ENCODE measurements at places on chromosomes 3 and 15. TPM values are rescaled to one million over a fixed set of nuclear protein-coding genes. Genes with fewer than 3 reads are reported as not detected.

DNA sequence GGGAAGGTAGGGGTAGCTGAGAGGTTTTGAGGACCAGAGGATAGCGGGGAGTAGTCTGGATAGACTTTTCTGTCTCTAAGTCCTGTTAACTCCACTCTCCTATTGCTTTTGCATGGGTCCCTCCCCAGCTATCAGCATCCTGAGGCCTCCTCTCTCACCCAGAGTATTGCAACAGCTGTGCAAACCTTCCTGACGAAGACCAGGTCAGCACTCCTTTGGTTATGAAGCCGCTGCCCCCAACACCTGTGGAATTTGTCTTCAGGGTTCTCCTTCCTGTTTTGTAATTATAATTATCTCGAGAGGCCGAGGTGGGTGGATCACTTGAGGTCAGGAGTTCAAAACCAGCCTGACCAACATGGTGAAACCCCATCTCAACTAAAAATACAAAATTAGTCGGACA, 24.8 kb downstream of the TYRO3 start:
- DNase-seq = no peak
- H3K4me1 ChIP-seq = peaks cover 14% of the 10 kb centered on the region
- H3K27me3 ChIP-seq = no peaks in the 10 kb centered on the region
- H3K36me3 ChIP-seq = no peaks in the 10 kb centered on the region

DNA sequence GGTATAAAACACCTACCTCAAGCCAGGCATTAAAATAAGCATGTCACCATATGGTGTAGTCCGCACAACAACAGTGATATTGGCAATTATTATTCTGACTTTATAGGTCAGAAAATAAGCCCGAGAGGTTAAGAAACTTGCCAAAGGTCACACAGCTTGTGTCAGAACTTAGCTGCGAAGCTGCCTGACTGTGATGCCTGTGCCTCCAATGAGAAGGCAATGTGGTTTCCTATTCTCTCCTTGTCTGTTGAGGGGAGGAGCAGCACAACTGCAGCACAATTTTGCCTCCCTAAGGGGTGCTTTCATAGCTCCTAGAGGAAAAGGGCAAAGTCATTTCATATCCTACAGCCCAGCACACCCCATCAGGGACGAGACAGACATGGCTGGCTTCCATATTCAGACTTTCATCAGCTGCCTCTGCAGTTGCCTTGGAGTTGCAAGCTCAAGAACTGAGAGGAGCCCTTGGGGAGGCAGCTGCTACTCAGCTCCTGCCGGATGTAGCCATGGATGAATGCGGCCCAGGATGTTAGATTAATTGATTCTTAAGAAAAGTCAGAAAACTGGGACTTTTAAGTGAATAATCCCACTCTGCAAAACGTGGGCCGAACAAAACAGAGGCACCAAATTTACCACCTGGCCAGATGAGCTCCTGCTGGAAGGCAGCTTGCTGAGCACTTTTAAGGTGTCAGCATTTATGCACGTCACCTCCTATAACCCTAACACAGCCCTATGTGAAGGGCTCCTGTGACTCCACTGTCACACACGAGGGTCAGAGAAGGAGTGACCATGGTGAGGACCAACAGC, 38.5 kb downstream of the MYO5C start:
- peaks cover 6% of the 10 kb centered on the region for H3K36me3 ChIP-seq
- no peak overlapping the region for H3K27ac ChIP-seq
- DNase-seq = peak; percentile 74
- no peaks in the 10 kb centered on the region for H3K27me3 ChIP-seq

DNA sequence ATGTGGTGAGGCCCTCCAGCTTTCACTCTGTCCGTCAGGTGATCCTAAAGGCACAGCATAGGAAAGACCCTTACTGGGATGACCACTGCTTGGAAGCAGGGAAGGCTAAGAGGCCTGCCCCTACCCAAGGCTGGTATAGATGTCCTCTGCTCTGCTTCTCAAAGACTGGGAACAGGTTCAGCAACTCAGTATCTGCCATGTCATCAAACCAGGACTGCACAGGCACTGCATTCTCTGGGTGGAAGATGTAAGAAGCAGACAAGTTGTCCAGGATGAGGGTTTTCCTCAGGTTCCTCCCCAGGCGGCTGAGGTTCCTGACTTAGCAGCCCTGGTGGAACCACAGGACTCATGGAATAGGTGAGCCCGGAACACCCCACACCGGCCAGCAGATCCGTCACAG, 4.7 kb downstream of the FAM98B start:
- H3K36me3 ChIP-seq = peaks cover 5% of the 10 kb centered on the region
- H3K27me3 ChIP-seq = no peaks in the 10 kb centered on the region
- H3K27ac ChIP-seq = no peak overlapping the region
- H3K4me1 ChIP-seq = peaks cover 3% of the 10 kb centered on the region

- no peak for DNase-seq
- no peaks in the 10 kb centered on the region for H3K4me1 ChIP-seq
- H3K27me3 ChIP-seq = no peaks in the 10 kb centered on the region
- no peak overlapping the region for H3K4me3 ChIP-seq
- no peaks in the 10 kb centered on the region for H3K36me3 ChIP-seq
Measured at GRCh38 chr15:75545064-75545463, 34.1 kb downstream of the PTPN9 start.

- peaks cover 39% of the 10 kb centered on the region for H3K4me1 ChIP-seq
- peak; percentile 96 for DNase-seq
- peak overlapping the region; percentile 76 for H3K27ac ChIP-seq
- no peaks in the 10 kb centered on the region for H3K27me3 ChIP-seq
- H3K36me3 ChIP-seq = no peaks in the 10 kb centered on the region
- H3K4me3 ChIP-seq = no peak overlapping the region
Measured at GRCh38 chr15:70327856-70328678, 230.3 kb upstream of the TLE3 start.

DNA sequence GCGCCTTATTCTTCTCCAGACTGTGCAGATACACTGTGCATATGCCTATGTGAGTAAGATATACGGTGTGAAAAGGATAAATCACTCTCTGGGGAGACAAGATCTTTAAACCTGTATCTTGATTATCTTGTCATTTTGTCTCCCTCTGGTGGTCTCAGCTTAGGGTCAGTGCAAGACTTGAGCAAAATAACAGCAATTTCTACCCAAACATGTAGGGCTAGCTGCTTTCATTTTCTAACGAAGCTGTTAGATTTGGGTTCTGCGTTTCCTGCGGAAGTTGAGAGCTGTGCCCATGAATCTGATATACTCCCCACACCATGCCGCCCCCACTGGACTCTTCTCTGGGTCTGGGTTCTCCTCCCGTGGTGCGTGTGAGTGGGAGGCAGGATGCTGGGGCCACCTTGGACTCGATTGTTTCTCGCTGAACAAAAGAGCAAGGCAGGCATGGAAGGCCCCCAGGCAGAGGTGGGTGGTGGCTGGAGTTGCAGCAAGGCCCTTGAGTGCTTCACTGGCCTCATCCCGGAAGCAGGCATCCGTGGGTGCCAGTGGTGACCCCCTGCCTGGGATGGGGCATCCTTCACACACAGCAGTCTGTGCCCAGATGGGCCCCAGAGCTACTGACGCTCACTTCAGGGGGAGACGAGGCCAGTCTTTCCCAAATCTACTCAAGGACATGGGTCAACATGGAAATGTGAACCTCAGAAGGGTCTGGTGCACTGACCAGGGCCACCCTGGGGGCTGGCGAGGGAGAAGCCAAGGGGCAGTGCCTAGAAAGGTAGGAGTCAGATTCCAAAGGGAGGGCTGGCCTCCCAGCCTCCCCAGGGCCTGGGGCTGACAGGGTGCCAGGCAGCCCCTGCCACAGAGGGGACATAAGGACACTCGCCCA, 179.6 kb downstream of the NSMCE3 start:
- no peaks in the 10 kb centered on the region for H3K4me1 ChIP-seq
- no peak overlapping the region for H3K27ac ChIP-seq
- peak; percentile 43 for DNase-seq

DNA sequence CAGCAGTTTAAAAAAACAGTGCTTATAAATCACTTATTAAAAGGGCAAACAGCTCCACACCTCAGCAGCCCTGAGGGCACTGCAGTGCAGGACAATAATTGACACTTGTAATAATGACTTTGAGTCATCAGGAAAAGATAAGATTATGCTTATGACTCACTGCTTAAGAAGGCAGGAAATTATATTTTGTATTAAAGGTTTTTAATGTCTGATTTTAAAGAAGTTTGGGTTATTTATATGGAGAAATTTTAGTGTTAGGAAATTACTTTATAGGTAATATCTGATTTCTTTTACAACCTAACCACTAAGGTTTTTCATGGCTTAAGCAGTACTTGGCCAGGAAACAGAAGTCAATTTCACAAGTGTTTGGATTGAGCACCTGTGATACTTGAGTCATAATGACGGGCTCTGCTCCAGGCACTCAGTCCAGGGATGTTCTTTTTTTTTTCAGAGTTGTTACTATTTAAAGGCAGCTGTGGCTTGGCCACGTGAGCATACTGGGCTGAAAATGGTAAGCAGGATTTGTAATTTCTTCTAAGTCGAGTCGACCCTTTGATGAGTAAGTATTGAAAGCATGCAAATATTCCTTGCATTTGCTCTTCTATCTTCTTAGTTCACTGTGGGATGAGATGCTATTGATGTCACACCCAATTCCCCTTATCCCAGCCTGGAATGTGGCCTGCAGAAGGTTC, 21.6 kb upstream of the SLC6A20 start:
- peak overlapping the region; percentile 59 for H3K27ac ChIP-seq
- H3K36me3 ChIP-seq = peaks cover 13% of the 10 kb centered on the region
- H3K27me3 ChIP-seq = no peaks in the 10 kb centered on the region
- no peak overlapping the region for H3K4me3 ChIP-seq

- H3K4me1 ChIP-seq = peaks cover 4% of the 10 kb centered on the region
- DNase-seq = peak; percentile 91
- H3K27me3 ChIP-seq = peaks cover 2% of the 10 kb centered on the region
- H3K36me3 ChIP-seq = no peaks in the 10 kb centered on the region
- peak overlapping the region; percentile 46 for H3K4me3 ChIP-seq
Measured at GRCh38 chr15:48975472-48976419, 12.0 kb upstream of the SHC4 start.

DNA sequence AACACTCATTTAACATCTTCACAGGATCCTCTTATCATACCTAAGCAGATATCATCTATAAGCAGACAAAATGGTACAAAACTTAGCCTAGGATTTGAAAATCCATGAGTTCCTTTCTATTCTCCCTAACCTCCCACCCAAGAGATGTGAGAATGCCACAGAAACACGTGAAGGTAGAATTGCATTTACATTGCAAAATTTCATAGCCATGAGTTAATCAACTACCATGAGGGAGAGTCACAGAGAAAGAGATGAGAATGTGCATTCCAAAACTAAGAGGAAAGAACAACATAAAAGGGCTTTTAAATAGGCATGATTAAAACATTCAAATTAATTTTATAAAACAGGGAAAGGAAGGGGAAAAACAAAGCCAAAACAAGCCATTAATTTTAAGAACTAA, 806.2 kb downstream of the NTRK3 start:
- H3K4me3 ChIP-seq = no peak overlapping the region
- H3K27ac ChIP-seq = no peak overlapping the region

DNA sequence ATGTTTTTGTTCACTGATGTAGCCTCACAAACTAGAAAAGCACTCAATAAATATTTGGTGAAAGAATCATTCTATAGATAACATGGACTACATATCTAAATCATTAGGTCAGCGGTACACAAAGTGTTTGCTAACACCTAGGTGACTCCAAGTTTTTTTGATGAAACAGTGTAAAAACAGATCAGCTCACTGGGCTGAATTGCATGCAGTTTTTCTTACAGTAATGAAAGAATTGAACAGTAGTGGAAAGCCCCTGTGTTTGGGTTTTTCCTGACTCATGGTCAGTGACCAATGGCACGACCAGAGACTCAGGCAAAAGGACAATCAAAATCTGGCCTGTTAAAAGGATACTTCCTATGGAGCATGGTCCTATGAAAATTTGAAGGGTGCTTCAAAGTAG, 384.3 kb upstream of the EPHA6 start:
- no peaks in the 10 kb centered on the region for H3K36me3 ChIP-seq
- no peak overlapping the region for H3K27ac ChIP-seq
- H3K27me3 ChIP-seq = no peaks in the 10 kb centered on the region
- DNase-seq = no peak
- H3K4me1 ChIP-seq = no peaks in the 10 kb centered on the region

DNA sequence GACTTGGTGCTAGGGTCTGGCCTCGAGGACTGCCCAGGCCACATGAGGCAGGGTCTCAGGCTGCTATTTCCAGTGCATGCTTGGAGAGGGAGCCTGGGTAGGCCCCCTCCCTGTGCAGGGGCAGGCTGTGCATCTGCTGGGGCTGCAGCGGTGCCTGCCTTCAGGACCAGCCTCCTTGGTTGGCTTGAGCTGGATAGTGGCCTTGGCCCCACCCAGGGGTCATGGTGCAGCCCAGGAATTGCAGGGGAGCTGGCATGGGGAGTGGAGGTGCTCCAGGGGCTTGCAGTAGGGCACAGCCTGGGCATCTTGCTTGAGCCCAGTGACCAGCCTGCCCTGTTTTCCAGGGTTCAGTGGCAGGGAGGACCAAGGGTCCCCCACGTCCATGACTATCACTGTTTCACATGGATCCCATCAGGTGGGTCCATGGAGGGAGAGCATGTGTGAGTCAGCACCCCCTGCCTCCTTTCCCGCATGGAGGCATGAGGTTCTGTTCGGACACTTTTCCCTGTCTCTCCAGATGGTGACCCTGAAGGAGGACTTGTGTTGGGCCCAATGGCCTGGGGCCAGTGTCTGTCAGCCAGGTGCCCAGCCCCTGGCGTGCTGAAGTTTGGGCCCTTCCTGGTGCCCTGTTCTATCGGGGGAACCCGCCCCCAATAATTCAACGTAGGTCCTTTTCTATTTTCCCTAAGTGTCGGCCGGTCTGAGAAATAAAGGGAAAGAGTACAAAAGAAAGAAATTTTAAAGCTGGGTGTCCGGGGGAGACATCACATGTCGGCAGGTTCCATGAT, 218.6 kb downstream of the SNRPN start:
- no peak overlapping the region for H3K4me3 ChIP-seq
- no peak for DNase-seq
- H3K27ac ChIP-seq = no peak overlapping the region

DNA sequence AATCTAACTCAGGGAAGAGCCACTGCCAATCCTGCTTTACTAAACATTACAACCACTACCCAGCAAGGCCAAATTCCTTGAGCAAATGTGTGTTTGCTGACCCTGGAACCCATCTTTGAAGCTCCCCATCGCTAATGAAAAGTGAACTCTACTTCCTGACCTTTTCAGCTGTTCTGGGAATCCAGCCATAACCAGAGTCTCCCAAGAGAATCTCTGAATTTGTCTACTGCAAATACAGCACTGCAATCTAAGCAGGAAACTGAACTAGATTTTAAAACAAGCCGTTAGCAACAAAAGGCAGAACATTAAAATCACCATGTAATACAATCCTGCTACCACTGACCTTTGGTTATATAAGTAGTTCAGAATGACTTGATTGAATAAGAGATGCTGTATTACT, 309.2 kb downstream of the MAGI1 start:
- no peaks in the 10 kb centered on the region for H3K36me3 ChIP-seq
- peaks cover 13% of the 10 kb centered on the region for H3K4me1 ChIP-seq
- DNase-seq = peak; percentile 95

GRCh38 chr3:187726564-187726963, 18.7 kb downstream of the BCL6 start:
- H3K4me3 ChIP-seq = no peak overlapping the region
- H3K27ac ChIP-seq = no peak overlapping the region
- DNase-seq = no peak
- peaks cover 76% of the 10 kb centered on the region for H3K36me3 ChIP-seq

- no peak overlapping the region for H3K4me3 ChIP-seq
- peaks cover 2% of the 10 kb centered on the region for H3K36me3 ChIP-seq
- H3K27me3 ChIP-seq = no peaks in the 10 kb centered on the region
- H3K27ac ChIP-seq = no peak overlapping the region
- no peak for DNase-seq
Measured at GRCh38 chr3:100972867-100973266, 20.4 kb downstream of the ABI3BP start.

The EFCC1 gene
- total RNA-seq = 0.66 TPM

The UACA gene
- total RNA-seq = 117 TPM

The CD96 gene
- total RNA-seq = 0.22 TPM

The FSTL1 gene
- total RNA-seq = 934 TPM
